ENCODE measurements at places on chromosomes 2 and 18.

DNA sequence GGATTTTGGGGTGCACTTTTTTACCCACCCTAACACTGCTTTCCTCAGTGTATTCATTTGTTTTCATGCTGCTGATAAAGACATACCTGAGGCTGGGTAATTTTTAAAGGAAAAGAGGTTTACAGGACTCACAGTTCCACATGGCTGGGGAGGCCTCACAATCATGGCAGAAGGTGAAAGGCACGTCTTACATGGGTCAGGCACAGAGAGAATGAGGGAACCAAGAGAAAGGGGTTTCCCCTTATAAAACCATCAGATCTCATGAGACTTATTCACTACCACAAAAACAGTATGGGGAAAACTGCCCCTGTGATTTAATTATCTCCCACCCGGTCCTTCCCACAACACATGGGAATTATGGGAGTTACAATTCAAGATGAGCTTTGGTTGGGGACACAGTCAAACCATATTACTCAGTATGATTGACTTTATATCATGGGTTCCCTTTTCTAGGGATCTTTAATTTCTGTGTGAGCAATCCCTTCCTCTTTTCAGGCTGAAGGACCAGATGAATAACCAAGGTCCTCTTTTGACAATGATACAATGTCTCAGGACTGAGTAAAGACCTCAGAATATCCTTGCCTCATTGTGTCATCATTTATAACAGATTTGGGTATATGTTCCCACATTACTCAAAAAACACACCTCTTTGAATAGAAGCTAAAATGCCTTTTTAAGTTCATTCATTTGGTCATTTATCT lies 100.1 kb upstream of the TRIB2 start:
- DNase-seq = no peak

- no peak for DNase-seq
Measured at GRCh38 chr2:19671916-19672315, 229.9 kb downstream of the TTC32 start.

- DNase-seq = no peak
Measured at GRCh38 chr2:142425551-142425950, 294.7 kb upstream of the LRP1B start.

GRCh38 chr2:10140841-10141610 lies 18.5 kb downstream of the RRM2 start:
- DNase-seq = no peak

DNA sequence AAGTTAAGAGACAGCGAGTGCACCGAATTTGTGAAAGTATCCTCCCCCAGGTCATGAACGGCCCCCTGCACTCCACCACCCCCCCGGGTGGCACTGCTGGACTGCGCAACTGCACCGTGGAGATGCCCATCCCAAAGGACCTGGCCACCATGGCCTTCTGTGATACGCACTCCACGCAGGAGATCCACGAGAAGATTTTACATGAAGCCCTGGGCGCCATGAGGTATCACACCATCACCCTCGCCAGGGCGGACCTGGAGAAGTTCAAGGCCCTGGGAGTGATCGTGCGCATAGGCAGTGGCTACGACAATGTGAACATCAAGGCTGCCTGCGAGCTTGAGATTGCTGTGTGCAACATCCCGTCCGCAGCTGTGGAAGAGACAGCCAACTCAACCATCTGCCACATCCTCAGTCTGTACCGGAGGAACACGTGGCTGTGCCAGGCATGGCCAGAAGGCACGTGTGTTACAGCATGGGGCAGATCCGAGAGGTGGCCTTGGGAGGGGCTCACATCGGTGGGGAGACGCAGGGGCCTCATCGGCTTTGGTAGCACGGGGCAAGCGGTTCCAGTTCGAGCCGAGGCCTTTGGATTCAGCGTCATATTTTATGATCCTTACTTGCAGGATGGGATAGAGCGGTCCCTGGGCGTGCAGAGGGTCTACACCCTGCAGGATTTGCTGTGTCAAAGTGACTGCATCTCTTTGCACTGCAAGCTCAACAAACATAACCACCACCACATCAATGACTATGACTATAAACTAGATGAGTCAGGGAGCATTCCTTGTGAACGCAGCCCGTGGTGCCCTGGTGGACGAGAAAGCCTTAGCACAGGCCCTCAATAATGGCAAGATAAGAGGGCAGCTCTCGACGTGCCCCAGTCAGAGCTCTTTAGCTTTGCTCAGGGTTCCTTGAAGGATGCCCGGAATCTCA lies 290.8 kb upstream of the MC4R start:
- no peak for DNase-seq

DNA sequence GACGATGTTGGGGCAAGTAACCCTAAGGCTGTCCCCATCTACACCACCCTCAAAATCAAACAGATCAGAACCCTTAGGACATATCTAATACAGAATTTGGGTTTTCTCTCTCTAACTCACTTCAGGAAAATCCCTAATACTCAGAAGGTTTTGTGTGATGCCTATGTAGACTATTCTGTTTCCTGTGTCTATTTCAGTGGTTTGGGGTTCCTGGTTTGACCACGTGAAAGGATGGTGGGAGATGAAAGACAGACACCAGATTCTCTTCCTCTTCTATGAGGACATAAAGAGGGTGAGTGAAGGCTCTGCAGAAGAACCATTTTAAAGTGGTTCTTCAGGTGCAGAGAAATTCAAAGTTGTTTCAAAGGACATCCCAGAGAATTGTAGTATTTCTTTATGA lies 16.3 kb downstream of the SULT1C2 start:
- no peak for DNase-seq

DNA sequence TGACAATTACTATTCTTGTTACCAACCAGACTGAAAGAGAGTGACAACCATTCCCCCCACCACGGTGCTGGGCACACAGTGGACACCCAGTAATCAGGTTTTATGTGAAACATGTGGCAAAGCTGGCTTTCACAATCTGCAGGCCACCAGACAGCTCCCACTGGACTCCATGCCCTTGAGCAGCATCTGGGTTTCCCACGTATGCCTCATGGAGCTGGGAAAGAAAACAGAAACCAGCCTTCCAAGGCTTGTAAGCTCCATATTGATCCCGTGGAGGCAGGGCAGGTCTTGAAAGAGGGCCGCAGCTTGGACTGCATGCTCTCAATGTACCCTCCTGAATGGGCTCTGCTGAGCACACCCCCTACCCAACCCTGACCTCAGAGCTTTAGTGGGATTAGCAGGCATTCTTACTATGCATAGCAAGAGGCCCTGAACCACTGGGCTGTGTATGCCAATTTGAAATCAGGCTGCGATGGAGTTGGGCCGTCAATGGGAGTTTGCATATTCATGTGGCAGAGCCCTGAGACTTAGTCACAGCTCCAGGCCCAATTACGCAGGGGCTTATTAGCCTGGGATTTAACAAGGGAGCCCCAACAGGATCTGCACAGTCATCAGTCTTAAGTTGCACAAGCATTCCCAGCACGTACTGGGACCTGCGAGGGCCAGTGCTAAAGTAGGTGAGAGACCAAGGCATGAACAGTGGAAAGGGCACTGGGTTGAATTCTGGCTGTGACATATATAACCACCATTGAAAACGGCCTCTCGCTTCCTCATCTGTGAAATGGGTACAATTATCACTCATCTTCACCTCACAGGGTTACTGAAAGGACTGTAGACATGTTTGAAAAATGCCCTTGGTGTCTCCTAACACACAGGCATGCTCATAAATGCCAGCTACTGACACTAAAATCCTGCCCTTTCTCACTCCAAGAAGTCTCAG lies 10.5 kb downstream of the C1QL2 start:
- no peak for DNase-seq

- peak; percentile 64 for DNase-seq
Measured at GRCh38 chr18:5543773-5544389, at the start of gene EPB41L3. TSS of gene EPB41L3 (minus strand) at chr18:5543997. CDS start at chr18:5489183, 54,814 bp downstream.

GRCh38 chr2:39409697-39410389 lies 27.2 kb downstream of the MAP4K3 start:
- no peak for DNase-seq

DNA sequence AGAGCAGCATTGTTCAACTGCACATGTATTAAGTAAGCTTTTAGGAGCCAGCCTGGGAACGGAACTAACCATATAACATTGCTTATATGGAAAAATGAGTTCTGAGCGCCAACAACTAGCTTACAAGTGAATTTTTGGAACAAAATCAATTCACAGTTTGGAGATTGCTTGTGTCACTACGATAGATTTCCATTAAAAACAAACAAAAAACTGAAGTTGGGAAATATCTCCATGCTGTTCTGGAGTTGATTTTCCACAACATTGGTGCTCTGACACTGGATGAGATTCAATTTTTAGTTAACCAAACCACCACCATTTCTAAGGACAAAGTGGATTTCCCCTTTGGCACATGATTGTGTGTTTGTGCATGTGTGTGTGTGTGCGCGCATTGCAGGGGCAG lies 56.9 kb upstream of the ZNF397 start:
- no peak for DNase-seq

- DNase-seq = no peak
Measured at GRCh38 chr2:226123300-226123699, 676.3 kb downstream of the IRS1 start.

GRCh38 chr2:36338124-36338826 lies 17.3 kb upstream of the CRIM1 start:
- no peak for DNase-seq

DNA sequence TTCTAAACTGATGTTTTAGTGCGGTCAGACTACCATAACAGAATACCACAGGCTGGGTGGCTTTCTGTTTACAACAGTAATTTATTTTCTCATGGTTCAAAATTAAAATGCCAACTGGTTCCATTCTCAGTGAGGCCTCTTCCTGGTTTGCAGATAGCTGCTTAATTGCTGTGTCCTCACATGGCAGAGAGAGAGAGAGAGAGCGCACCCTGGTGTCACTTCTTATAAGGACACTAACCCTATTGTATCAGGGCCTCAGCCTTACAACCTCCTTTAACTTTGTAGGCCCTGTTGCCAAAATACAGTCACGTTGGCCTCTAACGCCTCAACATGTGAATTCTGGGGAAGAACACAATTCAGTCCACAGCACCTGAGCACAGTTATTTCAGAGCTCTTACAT lies 37.5 kb upstream of the ZNF385B start:
- no peak for DNase-seq

DNA sequence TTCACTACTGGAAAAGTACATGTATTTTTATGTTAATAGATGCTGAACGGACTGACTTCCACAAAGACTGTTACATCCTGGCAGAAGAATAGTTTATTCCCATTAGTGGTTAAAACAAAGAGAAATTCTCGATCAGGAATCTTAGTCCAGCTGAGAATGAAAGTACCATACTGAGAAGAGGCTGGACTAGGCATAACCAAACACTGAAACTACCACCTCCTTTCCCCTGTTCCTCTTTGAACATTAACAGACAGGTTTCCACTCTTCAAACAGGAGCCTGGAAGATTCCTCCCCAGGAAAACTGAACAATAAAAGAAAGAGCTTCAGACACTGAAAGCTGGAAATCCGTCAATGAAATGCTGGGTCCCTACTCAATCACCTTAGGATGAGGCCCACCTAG lies 25.8 kb downstream of the LDAH start:
- DNase-seq = no peak

GRCh38 chr2:56185101-56185581 lies 1.4 kb downstream of the CCDC85A start:
- DNase-seq = peak; percentile 79

- no peak for DNase-seq
Measured at GRCh38 chr2:149894760-149895159, 307.2 kb upstream of the MMADHC start.

- DNase-seq = no peak
Measured at GRCh38 chr2:217621391-217621801, 381.4 kb downstream of the TNS1 start.

DNA sequence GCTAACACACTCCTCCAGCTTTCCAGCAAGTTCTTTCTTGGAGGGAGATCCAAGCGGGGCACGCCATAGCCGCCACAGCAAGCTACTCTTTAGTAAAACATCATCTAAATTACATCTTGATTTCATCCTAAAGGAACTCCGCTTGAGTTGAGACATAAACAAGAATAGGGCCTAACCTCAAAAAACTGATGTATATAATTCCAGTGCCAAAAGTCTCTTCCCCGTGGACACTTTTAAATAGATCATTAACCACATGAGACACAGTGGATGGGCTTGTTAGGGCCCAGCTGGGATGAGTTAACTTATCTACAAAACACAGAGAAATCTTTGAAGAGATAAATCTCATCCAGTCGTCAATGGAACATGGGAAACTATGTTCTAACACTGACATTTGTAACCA lies 20.8 kb upstream of the MLPH start:
- DNase-seq = no peak

- no peak for DNase-seq
Measured at GRCh38 chr2:127719301-127720218, 18.3 kb downstream of the SFT2D3 start.

- DNase-seq = peak; percentile 13
Measured at GRCh38 chr2:191114403-191114886, 36.3 kb downstream of the STAT4 start.

Data from GM03348 (cell line).